ENCODE measurements at places on chromosomes 11 and 22.

DNA sequence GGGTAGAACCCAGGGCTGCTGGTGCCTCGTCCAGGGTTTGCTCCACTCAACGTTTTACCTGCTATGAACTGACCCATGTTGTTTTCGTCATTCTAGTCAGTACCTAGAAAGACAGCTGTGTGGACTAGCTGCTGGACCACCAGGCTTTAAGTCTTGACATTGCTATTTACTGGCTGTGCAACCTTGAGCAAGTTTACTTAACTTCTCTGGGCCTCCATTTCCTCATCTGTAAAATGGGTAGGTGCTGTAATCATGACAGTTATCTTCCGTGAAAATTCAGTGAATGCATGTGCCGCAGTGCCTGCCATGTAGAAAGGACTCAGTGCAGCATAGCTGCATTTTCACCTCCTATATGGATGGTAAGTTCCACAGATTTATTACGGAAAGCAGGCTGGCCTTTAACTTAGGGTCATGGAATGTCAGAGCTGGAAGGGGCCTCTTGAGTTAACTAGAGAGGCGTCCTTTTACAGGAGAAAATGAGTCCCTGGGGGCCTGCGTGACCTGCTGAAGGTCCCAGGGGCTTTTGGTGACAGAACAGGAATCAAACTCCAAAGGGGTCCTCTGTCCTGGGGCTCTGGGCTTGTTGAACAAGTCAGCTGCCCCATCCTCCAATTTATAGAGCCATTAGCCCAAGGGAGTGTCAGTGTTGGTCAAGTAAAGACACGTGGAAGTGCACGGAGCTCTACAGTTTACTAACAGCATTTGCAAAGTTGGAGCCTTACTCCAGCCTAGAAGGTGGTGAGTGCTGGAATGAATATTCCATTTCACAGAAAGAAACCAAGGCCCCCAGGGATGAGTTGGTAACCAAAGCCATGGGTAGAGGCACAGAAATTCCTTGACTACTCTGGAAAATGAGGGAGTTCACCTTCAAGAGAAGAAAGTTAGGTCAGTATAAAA lies 12.0 kb upstream of the MALAT1 start:
- no peak for DNase-seq

DNA sequence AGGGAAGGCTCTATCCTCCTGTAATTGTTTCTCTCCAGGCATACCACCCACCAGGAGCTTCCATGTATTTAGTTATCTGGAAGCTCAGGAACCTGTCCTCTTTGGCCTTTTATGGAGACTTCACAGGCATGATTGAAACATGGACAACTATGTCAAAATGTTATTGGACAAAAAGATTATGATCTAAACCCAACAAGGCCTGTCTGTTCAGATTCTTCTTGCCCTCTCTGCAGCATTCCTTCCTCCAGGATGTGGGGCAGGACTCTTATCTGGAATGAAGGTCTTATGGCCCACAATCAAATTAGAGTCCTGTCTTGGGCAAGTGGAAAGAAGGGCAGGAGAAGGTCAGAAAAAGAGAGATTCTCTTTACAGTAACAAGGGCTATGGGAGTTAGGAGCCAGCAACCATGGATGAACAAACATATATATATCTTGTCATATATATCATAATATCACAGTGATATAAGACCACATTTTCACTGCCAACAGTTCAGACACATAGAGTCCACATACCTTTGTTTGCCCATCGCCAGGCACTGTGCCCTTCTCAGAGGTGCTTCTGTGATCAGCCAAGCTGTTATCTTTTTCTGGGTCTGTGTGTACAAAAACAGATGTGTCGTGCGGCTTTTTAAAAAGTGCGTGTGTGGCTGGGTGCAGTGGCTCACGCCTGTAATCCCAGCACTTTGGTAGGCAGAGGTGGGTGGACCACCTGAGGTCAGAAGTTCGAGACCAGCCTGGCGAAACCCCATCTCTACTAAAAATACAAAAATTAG lies 42.5 kb upstream of the SUSD2 start:
- no peak for DNase-seq

- DNase-seq = no peak
Observed at GRCh38 chr22:33986167-33986771, 66.0 kb upstream of the LARGE1 start.

- no peak for DNase-seq
Observed at GRCh38 chr22:30309951-30310741, 16.6 kb downstream of the TBC1D10A start.

- no peak for DNase-seq
Observed at GRCh38 chr11:76761718-76762355, 21.3 kb upstream of the TSKU start.

- peak; percentile 24 for DNase-seq
Observed at GRCh38 chr11:5626196-5626595, 1.4 kb downstream of the TRIM34 start.
